RKO (cell line): ENCODE measurements at places on chromosomes 5 and 9.

DNA sequence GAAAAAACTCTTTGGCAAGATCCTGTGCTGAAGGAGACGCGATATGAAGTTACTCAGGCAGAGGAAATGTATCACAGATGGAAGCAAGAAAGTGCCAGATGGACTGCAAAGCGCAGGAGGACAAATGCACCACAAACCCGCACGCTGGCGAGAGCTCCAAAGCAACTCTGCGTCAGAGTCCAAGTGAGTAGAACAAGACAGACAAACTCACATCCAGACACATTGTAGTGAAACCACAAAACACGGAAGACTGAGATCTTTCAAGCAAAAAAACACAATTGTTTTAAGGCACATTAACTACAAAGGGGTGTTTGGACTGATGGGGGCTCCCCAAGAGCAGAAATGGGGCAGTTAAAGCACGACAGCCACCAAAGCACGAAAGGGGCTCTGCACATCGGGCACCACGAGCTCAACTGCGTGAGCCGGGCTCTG is 39.2 kb upstream of the NKD2 start:
- no peak for DNase-seq

- no peak for DNase-seq
Observed at GRCh38 chr9:629146-629545, 212.4 kb upstream of the DMRT1 start.

- no peak for DNase-seq
Observed at GRCh38 chr5:178058321-178059012, 54.9 kb upstream of the N4BP3 start.

DNA sequence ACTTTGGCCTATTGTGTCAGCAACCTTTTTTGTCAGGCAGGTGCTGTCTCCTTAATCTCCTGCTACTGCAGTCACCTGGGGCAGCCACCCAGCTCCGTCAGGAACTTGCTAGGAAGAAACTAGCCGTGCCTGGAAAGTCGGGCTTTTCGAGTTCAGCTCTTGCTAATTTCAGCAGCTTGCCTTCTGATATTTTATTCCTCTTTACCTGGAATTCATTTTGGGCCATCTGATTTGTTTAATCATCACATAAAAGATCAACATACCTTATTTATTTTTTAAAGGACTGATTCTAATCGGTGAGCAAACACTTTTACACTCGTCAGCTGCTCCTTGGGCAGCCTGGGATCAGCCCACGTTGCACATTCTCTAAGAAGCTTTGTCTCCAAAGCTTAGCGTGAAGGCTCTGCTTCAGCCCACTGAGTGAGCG is 42.2 kb downstream of the PRLR start:
- DNase-seq, result no peak

DNA sequence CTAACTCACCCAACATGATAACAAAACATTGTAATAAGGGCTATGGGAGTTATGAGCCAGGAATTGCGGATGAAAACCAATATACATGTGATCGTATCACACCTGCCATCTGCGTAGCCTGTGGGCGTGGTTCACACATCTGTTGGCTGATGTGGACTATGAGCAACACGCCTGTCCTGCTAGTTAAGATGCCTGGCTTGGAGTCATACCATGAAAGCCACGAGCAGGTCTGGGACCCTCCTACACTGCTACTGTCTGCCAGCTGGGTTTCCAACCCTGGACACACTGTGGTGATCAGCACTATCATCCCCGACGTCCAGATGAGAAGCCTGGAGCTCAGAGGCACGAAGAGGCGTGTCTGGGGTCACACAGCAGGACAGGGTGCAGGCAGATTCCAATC is 40.2 kb downstream of the STK10 start:
- no peak for DNase-seq

DNA sequence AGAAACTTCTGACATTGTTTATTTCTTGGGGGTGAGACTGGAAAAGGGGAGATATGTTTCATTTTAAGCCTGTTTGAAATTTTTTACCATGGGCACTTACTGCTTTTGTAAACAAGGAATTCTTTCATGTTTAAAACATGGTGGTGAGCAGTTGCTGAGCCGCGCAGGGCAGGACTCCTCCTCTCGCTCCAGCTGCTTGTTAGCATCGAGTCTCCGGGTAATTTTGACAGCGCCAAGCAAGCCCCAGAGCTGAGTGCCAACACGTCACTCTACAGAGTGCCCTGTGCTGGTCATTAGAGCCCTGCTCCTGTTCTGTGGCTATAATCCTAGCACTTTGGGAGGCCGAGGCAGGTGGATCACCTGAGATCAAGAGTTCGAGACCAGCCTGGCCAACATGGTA is 116.5 kb upstream of the MSX2 start:
- no peak for DNase-seq

GRCh38 chr5:36494841-36495601 is 111.4 kb upstream of the SLC1A3 start:
- DNase-seq, result no peak
